ENCODE measurements at places on chromosomes 3 and 15. TPM values are rescaled to one million over a fixed set of nuclear protein-coding genes. Genes with fewer than 3 reads are reported as not detected.

GNAT1 gene
- total RNA-seq = not detected

GRCh38 chr15:67144609-67145311 is 79.4 kb downstream of the SMAD3 start:
- DNase-seq = no peak

DNA sequence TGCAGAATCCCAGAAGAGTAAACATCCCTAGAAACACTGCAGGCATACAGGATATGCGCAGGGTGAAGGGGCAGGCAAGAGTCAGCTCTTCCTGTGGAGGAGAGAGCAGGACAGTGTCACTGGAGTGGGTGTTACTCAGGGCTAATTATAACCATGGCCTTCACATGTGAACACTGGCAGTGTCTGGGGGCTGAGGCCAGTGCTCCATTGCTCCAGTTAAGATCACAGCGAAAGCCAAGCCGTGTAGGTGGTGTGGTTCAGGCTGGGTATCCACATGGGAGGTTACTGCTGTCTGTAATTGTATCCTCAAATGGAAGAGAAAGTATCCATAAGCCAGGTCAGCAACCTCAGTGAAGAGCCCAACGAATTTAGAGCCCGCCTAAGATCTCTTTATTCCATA is 84.6 kb downstream of the MESD start:
- DNase-seq = no peak

GRCh38 chr15:44479343-44479742 is 51.9 kb downstream of the CTDSPL2 start:
- DNase-seq = no peak

All from left colon (tissue), 2 donors.